ENCODE measurements at places on chromosomes 7 and 10. TPM values are rescaled to one million over a fixed set of nuclear protein-coding genes. Genes with fewer than 3 reads are reported as not detected.

- no peak for DNase-seq
Observed at GRCh38 chr10:339038-339391, 203.8 kb downstream of the ZMYND11 start.

DNA sequence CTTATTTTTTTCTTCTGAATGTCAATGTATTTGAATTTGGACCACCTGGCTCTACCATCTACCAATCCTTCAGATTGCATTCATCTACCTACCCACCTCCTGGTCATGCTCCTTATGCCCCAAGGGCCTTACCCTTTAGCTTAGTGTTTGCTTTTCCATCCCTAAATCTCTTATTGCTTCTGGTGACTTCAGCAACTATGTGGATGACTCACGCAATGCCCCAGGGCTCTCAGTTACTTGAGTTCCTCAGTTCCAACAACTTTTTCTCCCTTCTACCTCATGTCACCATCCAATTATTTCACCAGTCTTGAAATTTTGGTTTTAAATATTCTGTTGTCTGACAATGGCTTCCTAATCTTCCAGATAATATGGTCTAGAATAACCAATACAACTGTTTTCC, 118.9 kb downstream of the CFAP58 start:
- no peak for DNase-seq

- peak; percentile 59 for DNase-seq
Observed at GRCh38 chr10:29895456-29895855, 163.9 kb downstream of the JCAD start.

DNA sequence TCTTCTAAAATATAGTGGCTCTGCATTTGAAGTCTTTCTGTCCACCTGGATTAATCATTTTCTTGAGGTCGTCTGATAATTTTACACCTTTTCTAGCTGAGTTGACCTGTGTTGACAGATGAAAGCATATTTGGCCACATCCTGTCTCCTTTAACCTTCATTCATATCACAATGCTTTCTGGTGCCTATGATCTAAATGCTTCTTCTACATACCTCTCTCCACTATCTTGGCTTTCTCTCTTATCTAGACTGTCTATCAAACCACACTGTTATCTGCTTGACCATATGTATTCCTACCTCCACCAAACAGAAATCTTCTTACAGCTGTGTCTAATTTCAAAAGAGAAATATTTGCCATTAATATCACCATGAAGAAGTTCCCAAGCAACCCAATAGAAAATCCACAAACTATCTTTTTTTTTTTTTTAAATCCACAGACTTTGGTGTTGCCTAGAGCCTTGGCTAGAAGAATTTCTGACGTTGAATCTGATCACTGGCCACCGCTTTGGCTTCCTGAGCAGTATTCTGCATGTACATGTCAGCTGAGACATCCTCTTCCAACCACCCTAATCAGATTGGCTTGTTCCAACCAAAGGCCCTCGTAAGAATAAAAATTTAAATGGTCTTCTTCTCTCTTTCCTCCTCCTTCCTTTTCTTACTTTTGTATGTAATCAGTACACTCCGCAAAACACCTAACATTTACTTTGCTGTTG, 66.3 kb upstream of the SP4 start:
- no peak for DNase-seq

GRCh38 chr7:115911465-115911864, 119.1 kb downstream of the TFEC start:
- no peak for DNase-seq

DNA sequence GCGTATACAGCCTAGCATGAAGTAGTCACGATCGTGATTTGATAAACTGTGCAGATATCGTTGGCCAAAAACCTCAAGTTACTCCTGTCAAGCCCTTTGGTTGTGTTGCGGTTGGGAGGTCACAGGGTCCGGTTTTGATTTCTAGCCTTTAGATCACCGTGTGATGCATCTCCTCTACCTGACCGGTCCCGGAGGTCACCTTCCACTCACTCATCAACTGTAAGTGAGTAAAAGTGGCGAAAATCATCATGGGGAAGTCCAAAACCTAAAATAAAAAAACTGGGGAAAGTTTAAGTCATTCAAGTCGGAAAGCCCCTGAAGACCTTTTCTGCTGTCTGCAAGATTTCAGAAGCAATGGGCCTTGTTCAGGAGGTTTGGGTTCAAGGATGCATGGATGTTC, 62.8 kb downstream of the ADARB2 start:
- DNase-seq: no peak

Gene AP5Z1
- polyA plus RNA-seq: 30.9 TPM

DNA sequence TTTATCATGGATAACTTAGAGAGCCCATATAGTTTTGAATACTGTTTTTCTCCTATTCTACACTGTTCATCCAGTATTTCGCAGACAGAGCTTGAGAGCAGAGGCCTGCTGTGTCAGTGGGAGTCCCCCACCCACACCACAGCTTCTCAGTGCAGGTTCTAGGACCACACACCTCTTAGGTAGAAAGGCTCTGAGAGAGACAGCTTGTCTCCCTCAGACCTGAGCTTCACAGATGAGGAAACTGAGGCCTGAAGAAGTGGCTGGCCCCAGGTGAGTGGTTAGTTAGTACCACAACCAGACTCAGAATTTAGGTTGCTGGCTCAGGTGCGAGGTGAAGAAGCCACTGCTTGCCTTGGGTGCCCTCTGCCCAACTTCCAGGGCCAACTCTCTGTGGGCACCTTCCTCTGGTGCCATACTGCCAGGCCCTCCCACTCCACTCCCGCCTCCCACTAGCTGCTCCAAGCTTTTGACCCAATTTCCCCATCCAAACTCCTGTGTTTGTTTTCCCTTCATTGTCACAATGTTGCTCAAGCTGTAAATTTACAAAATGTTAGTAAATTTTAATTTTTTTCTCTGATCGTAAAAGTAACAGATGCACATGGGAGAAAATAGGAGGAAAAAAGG, 7.6 kb upstream of the HILPDA start:
- no peak for DNase-seq

- no peak for DNase-seq
Observed at GRCh38 chr7:128236924-128237586, 4.0 kb upstream of the LEP start.

GRCh38 chr10:18449611-18450026, 201.8 kb downstream of the NSUN6 start:
- no peak for DNase-seq

DNA sequence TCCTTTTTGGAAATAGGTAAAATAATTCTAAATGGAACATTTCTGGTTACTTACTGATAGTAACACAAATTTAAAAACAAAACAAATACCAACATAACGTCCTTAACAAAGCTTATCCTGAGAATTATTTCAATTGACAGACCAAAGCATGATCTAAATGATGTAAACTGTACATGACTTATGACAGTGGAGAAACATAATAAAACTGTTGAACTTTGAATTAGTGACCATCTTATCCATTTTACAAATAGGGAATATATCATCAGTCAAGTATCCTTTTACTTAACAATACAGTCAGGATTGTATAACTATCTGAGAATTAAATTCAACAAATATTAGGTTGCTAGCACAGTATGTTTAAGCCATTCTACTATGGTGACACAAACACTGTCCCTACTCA, 2.4 kb downstream of the IPMK start:
- no peak for DNase-seq

- no peak for DNase-seq
Observed at GRCh38 chr10:132926070-132926469, 16.3 kb downstream of the CFAP46 start.

DNA sequence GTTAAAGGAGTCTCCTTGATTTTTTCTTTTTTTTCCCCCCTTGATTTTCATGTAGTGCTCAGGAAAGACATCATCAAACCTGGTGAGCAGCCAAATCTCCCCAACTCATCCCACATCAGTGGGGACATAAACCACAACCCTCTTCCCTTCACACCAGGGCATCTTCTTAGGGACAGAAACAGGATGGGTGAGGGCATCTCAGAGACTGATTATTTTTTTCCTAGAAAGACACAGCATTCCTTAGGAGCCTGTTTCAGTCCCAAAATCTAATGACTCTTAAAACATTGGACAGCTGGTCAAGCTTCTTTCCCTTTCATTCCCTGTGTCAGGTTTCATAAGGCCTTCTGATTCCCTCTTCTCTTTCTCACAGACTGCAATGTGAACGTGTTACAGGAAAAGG, 31.5 kb upstream of the GSAP start:
- DNase-seq: no peak

Gene TRA2A
- polyA plus RNA-seq: 86.8 TPM

GRCh38 chr7:132527467-132528410, 48.5 kb downstream of the PLXNA4 start:
- no peak for DNase-seq

Gene ENO4
- not detected for polyA plus RNA-seq

DNA sequence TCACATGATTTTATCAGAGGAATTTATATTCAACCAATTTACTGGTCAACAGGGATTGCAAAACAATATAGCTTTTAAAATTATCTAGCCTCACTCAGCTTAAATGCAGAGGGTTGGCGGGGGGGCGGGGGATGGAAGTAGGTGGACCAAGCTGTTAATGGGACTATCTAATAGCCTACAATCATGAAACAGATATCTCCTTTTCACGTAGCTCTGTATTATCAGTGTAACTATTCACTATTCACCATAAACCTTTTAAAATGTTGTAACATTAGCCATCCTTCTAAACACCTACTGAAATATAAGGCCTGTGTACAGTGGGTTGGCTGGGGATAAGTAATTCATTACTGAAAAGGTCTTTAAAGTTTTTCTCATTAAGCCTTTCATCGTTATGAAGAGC, 56.2 kb downstream of the MINDY3 start:
- DNase-seq: no peak

Gene MACC1
- polyA plus RNA-seq: not detected

DNA sequence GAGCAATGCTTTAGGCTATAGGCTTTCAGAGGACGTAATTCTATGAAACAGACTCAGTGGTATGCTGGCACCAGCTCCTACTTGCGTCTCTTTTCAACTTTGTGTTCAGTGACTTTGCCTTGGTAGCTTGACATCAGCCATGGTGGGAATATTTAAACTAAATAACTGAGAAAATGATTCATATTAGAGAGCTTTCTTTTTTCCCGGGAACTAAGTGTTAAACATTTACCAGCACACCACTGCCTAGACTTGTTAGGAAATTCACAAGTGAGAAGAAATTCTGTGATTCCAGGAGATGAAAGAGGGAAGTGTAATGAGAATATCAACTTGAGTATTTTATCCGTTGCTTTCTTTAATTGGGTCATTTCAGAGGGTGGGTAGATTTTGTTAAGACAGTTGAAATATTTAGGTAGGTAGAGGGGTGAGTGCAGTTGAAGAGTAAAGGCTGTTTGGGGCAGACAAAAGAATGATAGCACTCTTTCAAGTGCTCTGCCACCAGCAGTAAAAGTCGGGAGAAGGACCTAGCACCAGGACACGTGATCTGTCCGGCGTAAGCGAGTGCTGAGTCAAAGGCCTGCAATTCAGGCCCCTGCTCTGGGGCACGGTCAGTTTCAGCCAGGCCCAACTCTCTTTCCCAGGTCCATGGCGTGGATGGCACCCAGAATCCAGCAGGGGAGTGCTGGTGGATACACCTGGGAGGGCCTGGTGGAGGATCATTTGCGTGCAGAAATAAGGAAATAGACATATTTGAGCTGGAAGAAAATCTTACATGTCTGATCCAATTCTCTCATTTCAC, 206.3 kb downstream of the SNX10 start:
- no peak for DNase-seq

GRCh38 chr10:27253576-27253975, 13.0 kb upstream of the ACBD5 start:
- DNase-seq: no peak

GRCh38 chr10:86803156-86803555, 46.7 kb downstream of the BMPR1A start:
- no peak for DNase-seq

DNA sequence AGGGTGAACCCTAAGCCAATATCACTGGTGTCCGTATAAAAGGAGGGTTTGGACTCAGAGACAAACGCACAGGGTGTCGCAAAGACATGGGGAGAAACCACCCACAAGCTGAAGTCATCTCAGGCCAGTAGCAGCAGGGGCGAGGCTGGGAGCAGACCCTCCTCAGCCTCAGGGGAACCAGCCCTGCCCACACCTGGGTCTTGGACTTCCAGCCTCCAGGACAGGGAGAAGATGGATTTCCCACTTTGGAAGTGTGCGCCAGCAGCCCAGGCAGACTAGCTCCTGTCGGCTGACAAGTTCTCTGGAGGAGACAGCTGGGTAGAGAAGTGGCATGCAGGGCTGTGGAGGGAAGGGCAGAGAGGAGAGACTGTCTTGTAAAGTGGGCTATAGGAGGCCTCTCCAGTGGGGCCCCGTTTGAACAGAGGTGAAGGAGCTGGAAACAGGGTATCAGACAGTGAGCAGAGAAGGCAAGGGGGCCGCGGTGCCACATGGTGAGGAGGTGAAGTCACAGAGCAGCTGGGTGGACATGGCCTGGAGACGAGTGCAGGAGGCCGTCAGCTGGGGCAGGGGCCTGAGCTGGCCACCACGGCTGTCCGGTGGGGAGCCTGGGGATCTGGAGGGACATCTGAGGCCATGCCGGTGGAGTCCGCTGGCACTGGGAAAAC, 475.6 kb downstream of the PTPRN2 start:
- no peak for DNase-seq

Gene DKK1
- 5.1 TPM for polyA plus RNA-seq

Gene AKR1C8
- 0.04 TPM for polyA plus RNA-seq

Gene CALML3
- not detected for polyA plus RNA-seq

DNA sequence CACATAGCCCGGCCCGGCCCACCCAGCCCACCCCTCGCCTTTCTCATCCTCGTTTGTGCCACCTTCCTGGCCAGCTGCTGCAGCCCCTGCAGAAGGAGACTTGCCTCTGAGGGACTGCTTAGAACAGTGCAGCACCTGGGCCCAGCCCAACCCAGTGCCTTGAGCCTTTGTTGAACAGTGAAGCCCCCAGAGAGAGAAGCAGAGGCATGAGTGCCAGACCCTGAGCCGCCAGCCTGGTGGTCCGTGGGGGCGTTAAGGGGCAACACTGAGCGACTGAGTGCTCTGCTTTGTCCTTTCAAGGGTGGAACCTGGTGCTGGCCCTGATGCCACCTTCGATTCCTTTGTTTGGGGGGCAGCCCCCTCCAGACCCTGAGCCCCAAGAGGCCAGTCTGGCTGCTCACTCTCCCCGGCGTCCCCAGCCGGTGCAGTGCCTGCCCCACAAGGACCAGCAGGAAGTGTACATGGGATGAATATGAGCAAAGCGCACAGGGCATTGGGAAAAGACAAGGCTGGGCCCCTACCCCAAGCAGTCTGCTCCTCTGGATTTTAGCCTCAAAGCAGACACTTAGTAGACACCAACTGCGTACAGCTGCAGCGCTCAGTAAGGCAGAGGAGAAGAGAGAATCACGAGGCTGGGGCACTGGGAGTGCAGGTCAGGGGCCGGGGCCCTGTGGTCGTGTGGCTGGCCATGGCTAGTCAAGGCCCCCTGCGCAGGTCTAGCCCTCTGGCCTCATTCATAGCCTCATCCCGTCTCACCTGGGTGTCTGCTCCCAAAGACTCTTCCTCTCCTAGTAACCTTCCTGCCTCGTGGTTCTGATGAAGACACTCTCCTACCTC, 95.9 kb downstream of the RGS10 start:
- DNase-seq: no peak

DNA sequence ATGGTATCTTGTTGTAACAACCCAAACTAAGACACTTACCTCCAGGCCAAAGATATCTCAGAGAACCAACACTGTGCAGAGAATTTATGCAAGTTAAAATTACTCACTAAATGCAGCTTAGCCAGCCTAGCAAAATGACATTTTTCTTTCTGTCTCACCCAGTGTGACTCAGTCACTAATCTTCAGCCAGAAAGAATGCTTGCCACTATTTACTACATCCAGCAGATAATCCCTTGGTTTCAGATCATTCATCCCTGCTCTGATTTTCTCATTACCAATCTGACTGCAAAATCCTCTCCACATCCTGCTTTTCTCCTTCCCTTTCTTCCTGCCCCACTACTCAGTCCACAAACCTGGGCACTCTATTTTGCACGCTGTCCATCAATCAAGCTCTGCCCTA, 93.5 kb upstream of the NEBL start:
- DNase-seq: no peak

Data from heart right ventricle (tissue), 16 donors.